G401 (cell line): ENCODE measurements at places on chromosomes 5 and 9.

GRCh38 chr9:32701321-32702022, 66.0 kb upstream of the TAF1L start:
- no peak for DNase-seq

- DNase-seq, result no peak
Measured at GRCh38 chr5:148615644-148616275, 38.6 kb downstream of the HTR4 start.

- DNase-seq, result no peak
Measured at GRCh38 chr9:93673839-93674334, 97.5 kb downstream of the PHF2 start.

GRCh38 chr9:89874351-89875321, 269.8 kb downstream of the GADD45G start:
- DNase-seq, result no peak

DNA sequence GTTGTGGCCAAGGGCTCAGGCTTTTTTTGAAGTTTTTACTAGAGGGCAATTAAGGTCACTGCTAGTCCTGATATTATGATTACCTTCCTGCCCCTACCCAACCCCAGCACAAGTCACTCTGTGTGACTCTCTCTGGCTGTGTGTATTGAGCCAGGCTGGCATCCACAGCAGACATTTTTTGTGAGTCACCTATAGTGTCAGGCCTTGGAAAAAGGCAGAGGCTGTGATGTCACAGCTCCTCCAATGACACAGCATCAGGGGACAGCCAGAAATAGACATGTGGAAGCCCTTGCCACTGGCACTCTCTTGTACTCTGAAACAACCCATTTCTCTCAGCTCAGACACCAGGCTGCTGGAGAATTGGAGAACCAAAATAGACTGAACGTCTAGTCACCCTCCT, 145.4 kb downstream of the NMUR2 start:
- no peak for DNase-seq

DNA sequence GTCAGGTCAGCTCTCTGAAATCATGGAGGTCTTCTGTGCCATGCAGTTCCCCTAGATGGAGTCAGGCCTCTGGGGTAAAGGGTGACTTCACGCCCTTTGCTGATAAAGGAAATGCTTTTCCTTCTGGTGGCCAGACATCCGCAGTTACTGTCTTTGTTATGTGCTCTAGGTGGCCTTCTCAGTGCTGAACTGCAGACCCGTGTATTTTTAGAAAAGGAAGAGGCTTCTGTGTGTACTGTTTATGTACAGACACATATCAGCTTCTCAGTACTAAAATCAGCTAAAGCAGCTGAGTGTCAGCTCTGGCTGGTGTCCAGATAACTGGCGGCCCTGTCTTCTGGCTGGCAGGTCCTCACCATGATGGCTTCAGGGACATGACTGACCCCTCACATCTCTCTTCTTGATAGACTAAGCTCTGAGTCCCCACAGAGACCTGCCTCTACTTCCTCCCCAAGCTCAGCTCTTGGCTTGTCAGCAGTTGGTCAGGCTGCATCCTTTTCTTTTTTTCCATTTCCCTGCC, 75.3 kb downstream of the ARHGAP26 start:
- peak; percentile 64 for DNase-seq

GRCh38 chr5:14809369-14810155, 62.0 kb downstream of the ANKH start:
- peak; percentile 48 for DNase-seq

DNA sequence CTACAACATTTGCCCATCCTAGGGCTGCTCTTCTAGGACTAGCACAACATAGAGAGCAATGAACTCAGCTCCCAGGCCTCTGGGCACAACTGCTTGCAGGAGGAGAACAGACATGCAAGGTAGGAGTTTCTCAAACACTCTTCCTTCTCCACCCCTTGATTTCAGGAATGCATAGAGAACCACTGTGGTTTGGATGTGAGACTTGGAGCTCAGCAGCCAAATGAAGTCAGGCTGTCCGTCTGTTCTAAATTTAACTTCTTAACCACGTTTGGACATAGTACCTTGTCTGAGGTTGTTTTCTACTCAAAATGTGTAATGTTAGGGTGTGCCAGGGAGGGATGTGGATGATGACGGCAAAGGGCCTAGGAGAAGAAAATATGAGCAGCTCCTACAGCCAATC, 515.1 kb upstream of the TNC start:
- DNase-seq, result no peak

DNA sequence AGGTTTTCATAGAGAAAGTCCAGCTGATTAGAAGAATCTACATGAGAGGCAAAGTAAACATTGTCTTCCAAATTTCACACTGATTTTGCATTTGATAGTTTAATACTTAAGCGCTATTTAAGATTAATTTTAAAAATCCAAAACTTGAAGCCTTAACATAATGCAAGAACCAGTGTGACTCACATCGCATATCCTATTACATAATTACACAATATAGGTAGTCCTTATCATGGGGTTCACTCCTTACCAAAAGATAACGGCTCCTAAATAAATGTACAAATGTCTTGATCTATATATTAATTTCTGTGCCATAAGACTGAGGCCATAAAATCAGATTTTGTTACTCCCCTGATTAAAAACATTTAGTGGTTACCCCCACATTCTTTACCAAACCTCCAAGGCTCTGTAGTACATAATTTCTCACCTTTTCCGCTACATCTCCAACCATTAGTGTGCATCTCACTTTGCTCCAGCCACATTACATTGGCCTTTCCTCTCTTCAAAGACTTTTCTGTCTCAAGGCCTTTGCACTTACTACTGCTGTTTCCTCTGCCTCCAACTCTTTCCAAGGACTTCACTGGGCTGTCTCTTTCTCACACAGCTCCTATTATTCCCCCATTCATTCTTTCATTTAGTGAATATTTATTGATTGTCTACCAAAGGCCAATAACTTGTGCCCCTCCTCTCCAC, 1.0 kb downstream of the RIOK2 start:
- no peak for DNase-seq

GRCh38 chr5:92917044-92917443, 664.0 kb downstream of the NR2F1-AS1 start:
- DNase-seq, result no peak

- DNase-seq, result no peak
Measured at GRCh38 chr9:118029425-118029824, 325.2 kb downstream of the TLR4 start.

GRCh38 chr5:62138607-62139006, 167.4 kb upstream of the KIF2A start:
- no peak for DNase-seq

- DNase-seq, result no peak
Measured at GRCh38 chr5:178143901-178144300, 9.8 kb downstream of the NHP2 start.

DNA sequence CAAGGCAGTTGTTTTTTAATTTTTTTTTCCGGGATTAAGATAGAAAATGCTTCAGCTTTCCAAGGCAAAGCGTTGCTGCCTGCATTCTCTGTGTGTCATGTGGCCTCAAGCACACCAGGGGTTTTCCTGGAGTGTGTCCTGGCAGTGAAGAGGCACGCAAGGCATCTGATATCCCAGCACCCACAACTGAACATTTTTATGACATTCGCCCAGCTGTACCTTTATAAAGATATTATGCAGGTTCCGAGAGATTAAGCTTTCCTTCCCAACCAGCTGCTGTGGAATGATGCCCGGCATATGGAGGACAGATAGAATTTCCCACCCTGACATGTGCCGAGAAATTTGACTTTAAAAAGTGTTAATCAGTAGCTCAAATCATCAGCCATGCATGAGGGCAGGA, 205.6 kb downstream of the GADD45G start:
- DNase-seq, result no peak

GRCh38 chr5:95177456-95177855, 107.4 kb downstream of the MCTP1 start:
- DNase-seq, result no peak

DNA sequence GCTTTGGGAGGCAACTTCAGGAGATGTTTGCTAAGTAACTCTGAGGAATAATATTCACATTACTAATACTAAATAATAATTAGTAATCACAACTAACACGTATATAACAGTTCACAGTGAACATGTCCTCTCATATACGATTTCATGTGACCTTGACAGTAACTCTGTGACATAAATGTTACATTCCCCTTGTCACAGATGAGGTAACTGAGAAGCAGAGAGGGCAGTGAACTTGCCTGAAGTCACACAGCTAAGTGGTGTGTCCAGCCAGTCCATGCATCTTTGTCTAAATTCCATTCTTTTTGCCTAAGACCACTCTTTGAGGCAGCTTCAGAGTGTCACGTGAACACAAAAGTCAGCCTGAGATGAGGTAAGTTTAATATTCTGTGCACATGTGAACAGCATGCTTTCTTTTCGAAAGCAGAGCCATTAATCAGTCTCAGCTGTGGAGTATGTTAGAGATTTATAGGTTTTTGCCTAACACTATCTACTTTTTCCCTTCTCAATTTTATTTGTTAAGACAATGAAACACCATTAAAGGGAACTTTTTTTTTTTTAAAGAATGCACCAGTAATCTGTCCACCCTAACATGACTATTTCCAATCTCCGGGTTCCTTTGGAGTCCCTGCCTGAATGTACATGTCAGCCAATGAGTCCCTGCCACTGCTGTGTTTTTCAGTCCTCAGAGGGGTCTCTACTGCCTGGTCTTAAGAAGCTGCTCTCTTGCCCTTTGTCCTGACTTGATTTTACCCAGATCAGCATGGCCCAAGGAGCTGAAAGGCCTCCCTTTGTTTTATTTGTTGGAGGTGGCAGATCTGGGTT, 43.5 kb downstream of the SH3PXD2B start:
- DNase-seq, result no peak

- DNase-seq, result no peak
Measured at GRCh38 chr9:92147852-92148180, 32.6 kb upstream of the SPTLC1 start.

GRCh38 chr9:136403538-136403914, 3.6 kb upstream of the SNAPC4 start:
- DNase-seq, result no peak
